ENCODE measurements at places on chromosomes 5 and 9.

DNA sequence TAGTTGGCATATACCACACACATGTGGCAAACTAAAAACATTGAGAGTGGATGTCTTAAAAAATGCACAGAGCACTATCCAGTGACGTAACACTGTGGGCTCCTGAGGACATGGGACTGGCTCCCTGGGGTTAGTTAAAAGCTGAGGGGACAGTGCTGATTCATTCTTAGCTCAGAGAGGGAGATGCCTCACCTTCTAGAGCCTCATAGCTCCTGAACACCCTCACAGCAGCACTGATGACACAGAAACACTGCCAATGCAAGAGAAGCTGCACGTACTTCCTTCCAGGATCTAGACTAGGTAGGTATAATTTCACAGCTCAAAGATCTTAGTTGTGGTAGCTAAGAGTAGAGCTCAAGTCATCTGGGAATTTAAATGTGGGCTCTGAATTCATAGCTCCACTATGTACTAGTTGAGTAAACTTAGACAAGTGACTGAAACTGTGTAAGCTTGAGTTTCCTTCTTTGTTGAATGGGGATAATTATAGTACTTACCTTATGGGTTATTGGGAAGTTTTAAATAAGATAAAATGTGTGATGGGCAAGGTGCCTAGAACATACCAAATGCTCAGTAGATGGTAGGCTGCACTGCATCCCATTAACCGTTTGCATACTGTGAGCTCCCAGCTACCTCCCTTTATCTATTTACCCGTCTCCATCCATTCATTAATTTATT lies 279.9 kb downstream of the ASTN2 start:
- DNase-seq: no peak

DNA sequence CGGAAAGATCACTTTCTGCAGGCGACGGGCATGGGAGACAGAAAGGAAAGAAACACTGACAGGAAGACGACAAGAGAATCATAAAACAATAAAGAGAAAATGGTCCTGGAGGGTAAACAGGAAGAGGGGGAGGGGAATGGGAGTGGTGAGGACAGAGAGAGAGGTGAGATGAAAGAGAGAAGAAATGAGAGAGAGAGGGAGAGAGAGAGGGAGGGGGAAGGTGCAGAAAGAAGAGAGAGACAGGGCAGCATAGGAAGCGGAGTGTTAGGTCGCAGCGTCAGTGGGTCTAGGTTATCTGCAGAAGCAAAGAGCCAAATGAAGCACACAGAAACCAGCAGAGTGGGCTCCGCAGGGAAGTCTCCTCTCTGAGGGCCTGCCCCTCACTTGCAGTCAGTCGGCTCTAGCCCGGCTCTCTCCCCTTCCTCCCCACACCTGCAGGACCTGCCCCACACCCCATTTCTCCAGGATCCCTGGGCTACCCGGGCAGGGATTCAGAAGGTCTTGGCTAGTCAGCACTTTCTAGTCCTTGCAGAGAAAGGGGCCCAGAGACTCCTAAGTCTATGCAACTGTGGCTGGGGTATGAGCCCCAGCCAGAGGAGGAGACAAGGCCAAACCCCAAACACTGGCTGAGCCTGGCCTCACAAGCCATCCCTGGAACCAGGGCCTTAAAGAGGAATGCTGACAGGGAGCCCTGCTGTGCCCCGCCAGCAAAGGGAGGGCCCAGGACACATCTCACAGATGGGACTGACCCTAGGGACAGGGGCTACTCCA lies 29.7 kb upstream of the MEIKIN start:
- no peak for DNase-seq

DNA sequence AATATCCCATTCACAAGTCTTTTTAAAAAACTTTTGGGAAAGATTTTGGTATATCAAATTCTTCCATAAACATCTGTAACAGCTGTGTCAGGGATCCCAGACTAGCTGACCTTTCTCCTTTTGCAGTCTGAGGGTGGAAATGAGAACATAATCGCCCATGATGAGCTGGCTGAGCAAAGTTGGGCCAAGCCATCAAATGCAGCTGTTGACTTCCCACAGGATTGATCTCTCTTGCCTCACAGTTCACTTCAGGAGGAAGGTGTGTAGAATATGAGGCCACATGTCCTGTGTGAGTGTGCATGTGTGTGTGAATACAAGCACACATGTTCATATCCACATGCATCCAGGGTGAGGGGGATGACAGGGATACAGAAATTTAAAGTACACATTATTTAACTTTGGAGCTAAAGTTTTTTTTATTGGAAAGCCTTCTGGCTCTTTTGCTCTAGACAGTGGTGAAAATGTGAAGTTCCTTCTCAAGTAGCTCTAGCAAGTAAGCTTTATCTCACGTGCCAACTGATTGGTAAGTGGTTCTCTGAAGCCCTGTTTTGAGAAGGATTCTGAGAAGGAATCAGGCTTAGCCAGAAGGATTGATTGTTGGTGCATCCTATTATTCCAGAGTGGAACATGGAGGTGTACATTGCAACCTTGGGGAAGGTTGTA lies 468.8 kb upstream of the DMAC1 start:
- no peak for DNase-seq

DNA sequence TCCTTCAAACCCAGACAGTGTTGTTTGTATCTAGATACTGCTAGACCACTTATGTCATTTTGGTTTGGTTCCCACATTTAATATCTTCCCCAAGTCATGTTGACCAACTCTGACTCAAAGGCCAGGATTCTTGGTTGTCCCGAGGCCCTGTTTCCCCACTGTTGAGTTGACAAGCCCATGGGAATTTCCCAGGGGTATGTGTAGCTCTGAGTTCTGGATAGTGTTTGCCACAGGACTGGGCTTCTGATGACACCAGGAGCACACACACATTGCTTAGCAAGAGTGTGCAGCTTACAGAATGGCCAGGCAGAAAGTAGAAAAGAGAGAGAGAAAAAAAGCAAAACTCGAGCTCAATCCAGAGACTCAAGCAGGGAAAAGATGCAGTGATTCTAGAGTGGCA lies 214.4 kb downstream of the NXNL2 start:
- no peak for DNase-seq

GRCh38 chr5:37391591-37391990 lies 12.5 kb downstream of the WDR70 start:
- no peak for DNase-seq

DNA sequence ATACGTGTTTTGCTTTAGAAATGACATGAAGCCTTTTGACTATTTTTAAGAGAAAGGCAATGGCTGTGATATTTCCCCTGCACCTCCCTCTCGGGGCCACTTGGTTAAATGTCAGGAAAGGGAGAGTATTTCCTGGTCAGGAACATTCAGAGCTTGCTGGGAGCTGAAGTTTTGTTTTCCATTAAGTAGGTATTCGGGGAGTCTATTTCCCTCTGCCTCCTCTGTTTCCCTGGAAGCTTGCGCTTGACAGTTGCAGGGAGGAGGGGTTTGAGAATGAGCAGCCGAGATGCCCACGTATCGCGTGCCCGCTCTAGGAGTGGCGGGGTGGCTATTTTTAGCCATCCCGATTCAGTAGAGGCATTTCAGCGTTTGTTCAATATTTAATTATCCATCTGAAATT lies 6.7 kb downstream of the DAB2IP start:
- DNase-seq: no peak

DNA sequence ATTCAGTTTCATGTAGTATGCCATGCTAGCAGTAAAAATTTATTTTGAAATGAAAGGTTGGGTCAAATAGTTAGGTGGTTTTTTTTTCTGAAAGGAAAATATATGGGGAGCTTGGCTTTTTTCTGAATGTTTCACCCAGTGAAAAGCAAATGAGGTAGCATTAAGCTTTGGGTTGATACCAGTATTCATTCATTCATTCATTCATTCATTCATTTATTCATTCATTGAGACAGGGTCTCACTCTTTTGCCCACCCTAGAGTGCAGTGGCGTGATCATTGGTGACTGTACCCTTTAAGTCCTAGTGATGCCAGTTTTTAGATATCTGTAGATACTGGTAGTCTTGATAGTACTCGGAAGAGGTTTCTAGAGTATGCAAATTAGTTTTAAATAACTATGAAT lies 42.4 kb upstream of the LRRC70 start:
- DNase-seq: no peak

- no peak for DNase-seq
These were observed 40.1 kb downstream of the SLC1A1 start for GRCh38 chr9:4530375-4530774.

DNA sequence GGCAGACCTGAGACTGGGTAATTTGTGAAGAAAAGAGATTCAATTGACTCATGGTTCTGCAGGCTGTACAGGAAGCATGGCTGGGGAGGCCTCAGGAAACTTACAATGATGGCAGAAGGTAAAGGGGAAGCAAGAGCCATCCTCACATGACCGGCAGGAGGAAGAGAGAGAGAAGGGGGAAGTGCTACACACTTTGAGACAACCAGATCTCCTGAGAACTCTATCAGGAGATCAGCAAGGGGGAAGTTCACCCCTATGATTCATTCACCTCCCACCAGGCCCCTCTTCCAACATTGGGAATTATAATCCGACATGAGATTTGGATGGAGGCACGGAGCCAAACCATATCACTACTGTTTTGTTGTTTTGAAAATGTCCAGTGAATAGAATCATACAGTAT lies 110.2 kb downstream of the DAPK1 start:
- no peak for DNase-seq

GRCh38 chr5:145996135-145996534 lies 59.8 kb downstream of the SH3RF2 start:
- no peak for DNase-seq

DNA sequence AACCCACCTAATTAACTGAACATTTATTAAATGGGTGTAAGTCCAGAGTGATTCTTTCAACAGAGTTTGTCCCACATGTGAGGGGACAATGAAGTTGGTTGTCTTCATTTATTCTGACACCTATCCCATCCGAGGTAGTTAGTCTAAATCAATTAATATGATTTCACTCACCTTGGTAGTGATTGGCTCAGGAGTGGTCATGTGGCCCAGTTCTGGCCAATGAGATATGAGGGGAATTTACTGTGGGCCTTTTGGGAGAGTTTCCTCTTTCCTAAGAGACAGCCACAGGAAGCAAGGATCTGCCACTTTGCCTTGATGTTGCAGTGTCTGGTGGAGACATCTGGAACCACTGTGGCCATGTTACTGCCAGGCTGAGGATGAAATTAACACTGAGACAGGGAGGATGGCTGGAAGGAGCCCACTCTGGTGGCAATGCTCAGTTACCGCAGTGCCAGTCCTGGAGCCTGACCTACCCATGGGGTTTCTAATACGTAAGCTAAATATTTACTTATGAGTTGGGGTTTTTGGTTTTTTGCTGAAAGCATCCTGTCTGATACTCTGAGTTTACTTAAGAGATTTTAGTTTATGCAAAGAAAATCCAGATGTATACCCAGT lies 118.6 kb downstream of the FGF18 start:
- no peak for DNase-seq

- no peak for DNase-seq
These were observed 53.6 kb downstream of the WNK2 start for GRCh38 chr9:93237540-93237939.

DNA sequence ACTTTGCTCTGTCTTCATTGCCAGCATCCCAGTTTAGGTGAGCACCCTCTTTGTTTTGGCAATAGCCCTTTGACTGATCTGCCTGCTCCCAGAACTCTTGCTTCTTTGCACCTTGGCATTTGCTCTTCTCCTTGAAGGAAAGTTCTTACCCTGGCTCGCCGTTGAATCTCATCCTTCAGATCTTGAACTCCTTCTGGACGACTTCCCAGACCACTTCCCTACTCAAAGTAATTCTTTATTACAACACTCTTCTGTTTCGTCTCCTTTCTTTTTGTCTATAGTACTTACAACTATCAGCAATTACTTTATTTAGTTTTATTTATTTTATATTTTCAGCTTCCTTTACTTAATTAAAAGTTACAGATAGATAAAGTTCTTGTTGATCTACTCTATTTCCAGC lies 1510.1 kb downstream of the MAT2B start:
- DNase-seq: no peak

GRCh38 chr5:126693806-126694205 lies 83.1 kb upstream of the LMNB1 start:
- DNase-seq: no peak

DNA sequence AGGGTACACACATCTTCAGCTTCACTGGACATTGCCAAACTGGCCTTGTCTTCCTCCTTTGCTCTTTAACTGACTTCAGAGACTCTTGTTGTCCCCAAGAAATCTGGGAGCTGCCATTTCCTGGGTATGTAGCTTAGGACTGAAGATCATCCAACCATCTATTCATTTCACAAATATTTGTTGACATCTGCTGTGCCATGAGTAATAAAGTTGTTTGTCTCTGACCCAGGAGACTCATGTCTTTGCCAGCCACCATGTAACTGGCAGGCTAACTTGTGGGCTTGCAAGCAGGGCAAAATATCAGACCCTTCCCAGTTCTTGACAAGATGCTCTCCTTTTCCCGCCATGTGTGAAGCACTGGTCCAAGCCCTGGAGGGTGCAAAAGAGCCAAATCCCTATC lies 17.1 kb upstream of the TOR1B start:
- no peak for DNase-seq

GRCh38 chr5:109689740-109690241 lies at the start of gene MAN2A1:
Gene MAN2A1 (plus strand): TSS chr5:109689927. CDS start chr5:109690418, 491 bp downstream.
- DNase-seq: peak; percentile 77

DNA sequence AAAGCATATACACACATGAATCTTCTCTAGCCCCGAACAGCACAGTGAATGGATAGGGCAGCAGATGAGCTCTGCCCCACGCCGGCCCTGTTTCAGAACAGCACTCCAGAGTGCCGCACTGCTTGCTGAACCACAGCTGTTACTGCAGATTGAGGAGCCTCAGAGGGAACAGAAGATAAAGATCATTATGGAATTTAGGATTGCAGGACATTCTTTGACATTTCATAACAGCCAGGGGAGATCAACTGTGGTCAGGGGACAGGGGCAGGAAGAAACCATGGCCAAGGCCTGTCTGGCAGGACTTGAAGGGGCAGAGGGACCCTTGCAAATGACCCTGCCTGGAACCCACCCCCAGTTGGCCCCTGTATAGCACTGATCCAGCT lies 20.6 kb downstream of the IRF1 start:
- DNase-seq: no peak

DNA sequence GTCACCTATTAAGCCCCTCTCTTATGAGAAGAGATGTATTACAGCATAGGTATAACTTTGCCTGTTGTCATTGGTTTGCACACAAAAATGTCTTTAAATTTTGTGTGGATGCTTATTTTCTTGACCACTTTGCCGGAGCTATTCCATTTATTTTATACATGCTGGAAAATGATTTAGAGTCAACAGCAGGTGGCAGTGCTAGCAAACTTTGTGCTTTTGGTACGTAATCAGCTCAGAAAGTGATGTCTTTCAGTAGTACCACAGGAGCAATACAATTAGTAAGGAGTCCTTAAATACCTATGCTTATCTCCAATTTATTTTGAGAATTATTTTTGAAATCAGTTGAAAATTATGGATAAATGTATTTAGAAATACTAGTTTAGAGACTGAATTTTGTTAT lies 19.8 kb upstream of the NUDT12 start:
- DNase-seq: no peak

DNA sequence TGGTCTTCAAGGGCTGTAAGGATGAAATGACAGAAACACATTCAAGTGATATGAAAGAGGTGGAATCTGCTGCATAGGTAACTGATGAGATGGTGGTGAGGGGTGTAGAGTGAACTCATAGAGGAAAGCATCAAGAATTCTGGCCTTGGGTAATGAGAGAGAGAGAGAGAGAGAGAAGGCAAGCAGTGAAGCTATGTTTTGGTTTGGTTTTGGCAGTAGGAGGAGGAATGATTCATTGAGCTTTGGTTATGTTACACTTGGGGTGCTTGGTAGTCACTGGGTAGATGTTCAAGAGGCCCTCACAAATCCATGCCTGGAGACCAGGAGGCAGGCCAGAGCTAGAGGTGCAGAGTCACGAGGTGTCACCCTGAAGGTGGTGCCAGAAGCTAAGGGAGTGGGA lies 89.5 kb downstream of the EGFLAM start:
- no peak for DNase-seq
